Suppressor macrophage treated with lipopolysaccharide for 4 hours (primary cell): ENCODE measurements at places on chromosomes 3 and 15.
A peak's percentile ranks its signal among the peaks of the same experiment; 100 is the strongest.

GRCh38 chr3:17431004-17431403 lies 311.4 kb downstream of the TBC1D5 start:
- DNase-seq = peak; percentile 25

DNA sequence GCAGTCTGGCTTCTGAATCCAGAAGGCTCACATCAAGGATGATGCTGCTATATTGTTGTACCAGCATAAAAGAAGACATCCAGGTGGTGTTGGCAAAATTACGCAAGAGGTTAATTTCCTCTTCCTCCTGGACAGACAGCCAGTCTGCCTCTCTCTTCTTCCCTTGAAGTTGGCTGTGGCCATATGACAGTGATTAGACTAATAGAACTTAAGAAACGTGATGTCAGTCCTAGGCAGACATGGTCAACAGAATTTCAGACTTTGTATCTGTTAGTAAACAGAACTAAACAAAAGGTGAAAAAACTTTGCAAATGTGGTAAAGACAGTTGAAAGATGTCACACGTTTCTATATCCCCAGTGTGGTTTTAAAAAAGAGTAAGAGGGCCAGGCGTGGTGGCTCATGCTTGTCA lies 465.2 kb upstream of the NR2F2 start:
- DNase-seq = no peak

GRCh38 chr3:108053483-108053882 lies 37.3 kb downstream of the CD47 start:
- DNase-seq = no peak

DNA sequence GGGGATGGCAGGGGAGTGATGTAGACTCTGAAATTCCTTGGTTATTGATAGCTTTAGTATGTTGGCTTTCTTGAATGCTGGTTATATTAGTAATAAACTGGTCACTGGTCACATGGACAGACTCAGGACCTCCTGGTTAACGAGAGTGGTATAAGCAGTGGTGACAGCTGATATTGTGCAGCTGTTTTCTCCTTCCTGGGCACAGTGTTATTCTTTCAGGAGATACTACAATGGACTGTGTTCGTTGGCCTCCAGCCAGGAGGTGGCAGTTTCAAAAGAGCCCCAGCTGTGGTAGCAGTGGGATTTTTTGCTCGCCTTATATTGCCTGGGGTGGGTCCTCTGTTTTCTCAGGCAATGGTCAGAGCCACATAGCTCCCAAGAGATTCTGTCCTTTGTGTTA lies 181.6 kb upstream of the RBMS3 start:
- no peak for DNase-seq

- no peak for DNase-seq
These were observed 132.2 kb upstream of the TSC22D2 start for GRCh38 chr3:150275941-150276340.

- DNase-seq = peak; percentile 89
These were observed 35.5 kb upstream of the TIMP4 start for GRCh38 chr3:12194209-12194608.

- no peak for DNase-seq
These were observed 58.0 kb upstream of the TEX9 start for GRCh38 chr15:56307180-56307579.

DNA sequence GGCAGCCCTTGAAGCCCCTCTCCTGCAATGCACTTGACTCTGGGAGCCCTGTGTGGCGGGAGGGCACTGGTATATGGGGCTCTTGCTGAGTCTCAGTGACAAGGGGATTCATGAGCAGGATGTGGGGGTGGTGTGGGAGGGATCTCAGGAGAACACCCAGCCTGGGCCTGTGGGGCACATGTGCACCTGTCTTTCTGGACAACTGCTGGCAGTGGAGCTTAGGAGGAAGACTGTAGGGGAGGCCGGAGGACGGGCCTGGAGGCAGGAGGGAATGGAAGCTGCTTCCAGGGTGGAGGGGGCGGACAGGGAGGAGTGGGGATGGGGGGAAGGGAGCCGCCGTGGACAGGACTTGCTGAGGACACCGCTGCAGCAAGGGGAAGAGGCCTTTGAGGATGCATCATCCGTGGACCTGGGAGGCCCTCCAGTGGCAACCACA lies 10.8 kb upstream of the SNRPA1 start:
- no peak for DNase-seq

GRCh38 chr3:179473565-179473964 lies 22.3 kb upstream of the GNB4 start:
- DNase-seq = peak; percentile 92

DNA sequence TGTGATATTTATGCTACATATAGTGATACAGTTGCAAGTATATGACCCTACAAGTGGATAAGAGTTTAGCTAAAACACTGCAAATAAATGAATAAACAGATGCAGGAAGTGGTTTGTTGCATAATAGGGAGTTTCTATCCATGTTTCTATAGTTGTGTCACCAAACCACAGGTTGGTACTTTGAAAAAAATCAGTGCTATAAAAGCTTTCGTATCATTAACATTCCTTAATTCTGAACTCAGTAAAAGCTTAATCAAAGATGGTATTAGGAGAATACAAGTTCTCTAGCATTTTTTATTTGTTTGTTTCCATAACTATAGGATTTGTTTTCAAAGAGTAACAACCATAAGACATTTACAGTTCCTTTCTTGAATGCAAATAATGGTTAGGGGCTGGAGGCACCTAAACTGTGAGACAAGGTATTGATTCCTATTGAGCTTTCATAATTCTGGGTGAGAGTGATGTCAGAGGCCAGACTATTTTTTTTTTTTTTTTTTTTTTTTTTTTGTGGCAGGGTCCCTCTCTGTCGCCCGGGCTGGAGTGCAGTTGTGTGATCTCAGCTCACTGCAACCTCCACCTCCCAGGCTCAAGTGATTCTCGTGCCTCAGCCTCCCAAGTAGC lies 29.6 kb downstream of the CPOX start:
- DNase-seq = peak; percentile 64

- DNase-seq = no peak
These were observed 238.1 kb downstream of the CPNE4 start for GRCh38 chr3:131796558-131797198.

DNA sequence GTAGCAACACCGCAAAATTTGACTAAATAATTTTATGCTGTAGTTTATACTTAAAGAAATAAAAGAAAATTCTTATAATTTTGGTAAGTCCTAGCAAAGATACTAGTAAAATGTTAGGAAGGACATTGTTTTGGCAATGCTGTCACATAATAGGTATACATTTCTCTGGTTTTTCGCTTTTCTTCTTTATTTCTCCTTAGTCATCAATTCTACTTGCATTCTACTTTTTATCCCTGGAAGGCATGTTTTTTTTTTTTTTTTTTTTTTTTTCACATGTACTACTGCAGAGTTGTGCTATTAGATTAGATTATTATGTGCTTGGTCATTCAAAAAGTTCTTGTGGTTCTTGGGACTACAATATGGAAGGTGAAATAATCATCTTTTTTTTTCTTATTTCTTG lies 1421.2 kb downstream of the SI start:
- no peak for DNase-seq

- DNase-seq = no peak
These were observed 78.9 kb upstream of the CFAP20DC start for GRCh38 chr3:59128685-59129084.
